ENCODE measurements at places on chromosomes 2 and 18.

GRCh38 chr2:34098256-34098655 lies 499.2 kb upstream of the FAM98A start:
- no peak for DNase-seq
- no peaks in the 10 kb centered on the region for H3K36me3 ChIP-seq
- H3K4me1 ChIP-seq: no peaks in the 10 kb centered on the region
- H3K27ac ChIP-seq: no peak overlapping the region

GRCh38 chr2:108691447-108691846 lies 27.8 kb upstream of the RANBP2 start:
- no peaks in the 10 kb centered on the region for H3K4me1 ChIP-seq
- no peak overlapping the region for H3K27ac ChIP-seq
- DNase-seq: no peak
- no peaks in the 10 kb centered on the region for H3K27me3 ChIP-seq

- H3K4me1 ChIP-seq: no peaks in the 10 kb centered on the region
- no peak overlapping the region for H3K27ac ChIP-seq
- H3K27me3 ChIP-seq: no peaks in the 10 kb centered on the region
- no peak for DNase-seq
- H3K4me3 ChIP-seq: no peak overlapping the region
These were observed 59.6 kb downstream of the EIPR1 start for GRCh38 chr2:3317871-3318590.

GRCh38 chr18:12657684-12658425 lies at the start of gene SPIRE1:
Gene SPIRE1 (minus strand): TSS chr18:12658107. CDS start chr18:12657866, 241 bp downstream.
- peak; percentile 92 for DNase-seq
- no peaks in the 10 kb centered on the region for H3K27me3 ChIP-seq
- peak within 1 kb of the TSS; percentile 86 for H3K27ac ChIP-seq

GRCh38 chr2:15154297-15154696 lies 406.8 kb downstream of the NBAS start:
- no peaks in the 10 kb centered on the region for H3K4me1 ChIP-seq
- no peak for DNase-seq
- H3K36me3 ChIP-seq: no peaks in the 10 kb centered on the region
- H3K27ac ChIP-seq: no peak overlapping the region
- no peaks in the 10 kb centered on the region for H3K27me3 ChIP-seq
- no peak overlapping the region for H3K4me3 ChIP-seq

DNA sequence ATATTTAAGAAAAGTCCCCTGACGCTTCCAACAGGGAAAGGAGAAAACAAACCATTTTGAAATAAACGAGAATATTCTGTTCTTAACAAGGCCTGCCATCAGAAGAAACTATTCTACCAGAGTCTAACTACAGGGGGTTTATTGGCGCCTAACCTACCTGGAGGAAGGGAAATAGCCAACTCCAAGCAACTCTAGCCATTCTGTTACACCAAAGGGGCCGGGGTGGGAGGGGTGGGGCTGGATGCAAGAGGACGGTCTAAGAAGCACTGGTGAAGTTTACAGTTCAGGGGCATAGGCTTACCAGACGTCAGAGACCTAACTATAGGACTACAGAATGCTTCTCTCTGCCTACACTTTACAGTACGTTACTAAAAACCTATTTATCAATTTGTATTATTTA lies 60.5 kb upstream of the GALNT5 start:
- H3K27me3 ChIP-seq: no peaks in the 10 kb centered on the region
- no peaks in the 10 kb centered on the region for H3K36me3 ChIP-seq
- H3K4me3 ChIP-seq: no peak overlapping the region
- DNase-seq: no peak
- H3K4me1 ChIP-seq: no peaks in the 10 kb centered on the region

- no peaks in the 10 kb centered on the region for H3K36me3 ChIP-seq
- no peaks in the 10 kb centered on the region for H3K4me1 ChIP-seq
- H3K27me3 ChIP-seq: no peaks in the 10 kb centered on the region
- H3K27ac ChIP-seq: no peak overlapping the region
These were observed 143.8 kb upstream of the THUMPD2 start for GRCh38 chr2:39922679-39923405.

DNA sequence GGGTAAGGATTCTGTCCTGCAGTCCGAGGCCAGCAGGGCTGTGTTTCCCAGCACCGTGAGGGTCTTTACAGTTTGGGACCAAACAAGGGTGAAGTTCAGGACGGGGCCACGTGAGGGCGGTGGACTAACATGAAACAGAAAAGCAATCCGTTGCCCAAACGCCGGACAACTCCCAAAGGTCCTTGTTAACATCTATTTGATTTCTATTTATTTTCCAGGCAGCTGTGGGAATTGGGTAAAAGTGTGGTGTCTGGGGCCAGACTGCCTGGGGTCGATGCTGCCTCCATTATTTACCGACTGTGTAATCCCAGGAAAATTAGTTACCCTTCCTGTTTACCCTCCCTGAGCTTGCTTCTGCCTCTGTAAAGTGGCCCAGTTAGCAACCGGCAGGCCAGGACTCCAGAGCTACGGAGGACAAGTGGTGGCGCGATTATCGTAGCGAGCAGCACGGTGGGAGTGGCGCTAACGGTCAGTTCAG lies 66.3 kb upstream of the TCF7L1 start:
- H3K27ac ChIP-seq: no peak overlapping the region
- no peaks in the 10 kb centered on the region for H3K36me3 ChIP-seq
- H3K4me3 ChIP-seq: no peak overlapping the region
- H3K4me1 ChIP-seq: peaks cover 6% of the 10 kb centered on the region

- H3K36me3 ChIP-seq: no peaks in the 10 kb centered on the region
- no peak overlapping the region for H3K27ac ChIP-seq
- no peak overlapping the region for H3K4me3 ChIP-seq
- no peaks in the 10 kb centered on the region for H3K27me3 ChIP-seq
- no peak for DNase-seq
These were observed 49.8 kb downstream of the FBLN7 start for GRCh38 chr2:112187805-112188596.

DNA sequence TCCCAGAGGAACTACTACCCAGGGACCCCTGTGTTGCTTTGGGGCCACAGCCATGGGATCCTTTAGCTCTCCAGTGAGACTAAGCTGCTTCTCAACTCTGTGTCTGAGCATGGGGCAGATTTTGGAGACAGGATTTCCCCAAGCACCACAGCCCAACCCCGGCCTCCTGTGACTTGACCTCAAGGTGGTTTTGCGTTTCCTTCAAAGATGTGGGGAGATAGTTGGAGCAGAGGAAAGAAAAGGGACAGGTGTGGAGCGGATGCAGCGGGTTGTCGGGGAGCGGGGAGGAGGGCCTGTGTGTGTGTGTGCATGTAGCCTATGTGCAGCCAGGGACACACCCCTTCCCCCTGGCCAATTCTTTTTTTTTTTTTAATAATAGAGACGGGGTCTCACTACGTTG lies 10.2 kb downstream of the ARID5A start:
- H3K27me3 ChIP-seq: no peaks in the 10 kb centered on the region
- H3K36me3 ChIP-seq: no peaks in the 10 kb centered on the region
- no peak for DNase-seq
- H3K27ac ChIP-seq: no peak overlapping the region

- H3K27ac ChIP-seq: no peak overlapping the region
- H3K36me3 ChIP-seq: no peaks in the 10 kb centered on the region
- DNase-seq: no peak
- no peaks in the 10 kb centered on the region for H3K27me3 ChIP-seq
- H3K4me1 ChIP-seq: peaks cover 7% of the 10 kb centered on the region
These were observed 37.1 kb downstream of the AGFG1 start for GRCh38 chr2:227509076-227509475.

- H3K27ac ChIP-seq: no peak overlapping the region
- DNase-seq: no peak
- H3K27me3 ChIP-seq: no peaks in the 10 kb centered on the region
- no peak overlapping the region for H3K4me3 ChIP-seq
These were observed 112.6 kb upstream of the MC4R start for GRCh38 chr18:60485201-60485600.

DNA sequence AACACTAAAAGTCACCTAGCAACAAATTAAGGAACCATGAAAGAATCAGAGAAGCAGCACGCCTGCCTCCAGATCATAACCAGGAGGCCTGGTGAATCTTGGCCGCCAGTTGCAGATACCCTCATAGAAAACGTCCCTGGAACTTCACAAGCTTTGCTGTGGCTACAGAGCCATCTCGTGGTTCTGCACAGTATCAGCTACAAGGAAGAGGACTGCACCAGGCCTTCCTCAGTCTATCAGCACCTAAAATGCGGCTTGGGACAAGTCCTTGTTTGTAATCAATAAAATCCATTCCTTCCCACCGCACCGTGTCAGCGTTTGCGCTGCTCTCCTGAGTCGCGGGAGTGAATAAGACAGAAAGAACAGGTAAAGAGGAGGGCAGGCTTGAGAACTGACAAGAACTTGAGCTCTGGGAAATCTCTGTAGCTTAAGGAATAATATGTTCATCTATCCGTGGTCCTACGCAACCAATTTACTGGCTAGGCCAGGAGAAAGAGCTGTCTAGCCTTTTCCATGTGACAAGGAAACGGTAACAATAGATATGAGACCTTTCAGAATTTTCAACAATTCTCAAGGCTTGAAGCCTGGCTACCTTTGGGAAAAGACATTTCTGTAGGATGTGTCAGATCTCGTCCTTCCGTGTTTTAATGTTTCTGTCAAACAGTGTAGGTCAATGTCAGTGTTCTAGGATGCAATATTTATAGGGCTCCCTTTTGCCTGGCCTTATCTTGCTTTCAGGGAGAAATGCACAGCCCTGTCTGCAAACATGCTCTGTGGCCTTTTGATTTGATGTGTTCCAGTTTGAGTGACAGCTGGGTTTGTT lies 128.5 kb upstream of the RAB12 start:
- no peak overlapping the region for H3K27ac ChIP-seq
- DNase-seq: peak; percentile 75
- H3K27me3 ChIP-seq: no peaks in the 10 kb centered on the region

GRCh38 chr2:176082824-176083751 lies 674 bp downstream of the EVX2 start:
- no peaks in the 10 kb centered on the region for H3K36me3 ChIP-seq
- peaks cover 32% of the 10 kb centered on the region for H3K4me1 ChIP-seq
- peaks cover 97% of the 10 kb centered on the region for H3K27me3 ChIP-seq

DNA sequence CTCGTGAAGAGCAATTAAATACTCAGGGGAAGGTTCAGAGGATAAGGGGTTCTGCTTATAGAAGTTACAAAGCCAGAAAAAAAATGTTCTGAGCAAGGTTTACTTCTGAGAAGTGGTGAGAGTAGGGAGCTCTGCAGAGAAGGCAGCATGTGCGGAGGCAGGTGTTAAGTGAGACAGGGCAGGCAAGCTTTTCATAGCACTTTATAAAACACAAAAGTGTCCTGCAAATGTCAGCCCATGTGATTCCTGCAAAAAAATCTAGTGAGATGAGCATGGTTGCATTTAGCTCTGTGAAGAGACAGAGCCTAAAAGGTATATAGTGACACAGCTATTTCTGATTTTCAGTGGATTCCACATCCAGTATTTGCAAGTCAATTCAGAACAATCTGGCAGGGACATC lies 223.8 kb upstream of the SYT4 start:
- no peak for DNase-seq
- no peaks in the 10 kb centered on the region for H3K4me1 ChIP-seq
- no peak overlapping the region for H3K27ac ChIP-seq
- H3K4me3 ChIP-seq: no peak overlapping the region
- H3K36me3 ChIP-seq: no peaks in the 10 kb centered on the region

DNA sequence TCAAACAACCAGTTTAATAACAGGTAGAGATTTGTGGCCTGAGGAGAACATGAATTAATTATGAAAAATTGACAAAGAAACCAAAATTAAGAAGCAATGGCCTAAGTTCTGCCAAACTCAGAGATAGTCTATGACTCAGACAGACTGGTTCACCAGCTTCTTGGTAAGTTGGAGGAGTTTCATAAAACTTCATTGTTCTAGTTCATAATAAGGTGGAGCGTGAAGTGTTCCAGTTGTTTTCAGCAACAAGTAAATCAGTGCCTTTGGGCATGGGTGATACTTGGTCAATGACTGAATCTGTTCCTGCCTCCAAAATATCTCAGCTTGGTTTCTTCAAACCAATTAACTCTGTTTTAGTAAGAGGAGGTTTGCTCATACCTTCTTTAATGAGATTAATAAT lies 40.0 kb downstream of the SLC40A1 start:
- DNase-seq: no peak
- no peaks in the 10 kb centered on the region for H3K27me3 ChIP-seq
- no peaks in the 10 kb centered on the region for H3K4me1 ChIP-seq
- H3K27ac ChIP-seq: no peak overlapping the region
- H3K36me3 ChIP-seq: no peaks in the 10 kb centered on the region

DNA sequence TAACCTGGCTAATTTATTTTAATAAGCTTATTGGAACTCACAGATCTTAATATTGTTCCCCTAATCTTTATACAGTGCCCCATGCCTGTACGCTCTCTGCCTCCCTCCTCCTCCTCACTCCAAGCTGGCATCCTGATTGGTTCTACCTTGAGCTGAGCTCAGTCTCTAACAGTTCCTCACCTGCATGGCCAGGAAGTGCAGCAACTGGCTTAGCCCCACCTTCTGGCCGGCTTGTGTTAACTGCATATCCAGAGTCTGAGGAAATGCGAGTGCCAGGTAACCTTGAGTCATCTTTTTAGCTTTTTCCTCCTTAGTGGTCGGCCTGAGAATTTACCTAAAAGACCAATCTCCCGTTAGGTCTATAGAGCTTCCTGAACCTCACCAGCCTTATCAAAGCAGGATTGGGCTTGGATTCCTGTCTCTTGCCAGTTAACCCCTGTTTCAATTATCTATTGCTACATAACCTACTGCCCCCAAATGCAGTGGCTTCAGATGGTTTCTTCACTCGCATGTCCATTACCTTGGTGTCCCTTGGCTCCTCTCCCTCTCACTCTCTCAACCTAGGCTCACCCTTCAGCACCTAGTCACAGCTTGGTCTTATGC lies 89.5 kb upstream of the STK39 start:
- no peak for DNase-seq
- no peak overlapping the region for H3K27ac ChIP-seq
- no peaks in the 10 kb centered on the region for H3K27me3 ChIP-seq
- H3K4me3 ChIP-seq: no peak overlapping the region

GRCh38 chr2:217899231-217900009 lies 103.4 kb downstream of the TNS1 start:
- H3K27me3 ChIP-seq: no peaks in the 10 kb centered on the region
- peak; percentile 86 for DNase-seq
- no peak overlapping the region for H3K4me3 ChIP-seq
- no peaks in the 10 kb centered on the region for H3K36me3 ChIP-seq
- peaks cover 70% of the 10 kb centered on the region for H3K4me1 ChIP-seq

GRCh38 chr2:102181376-102181775 lies 5.4 kb upstream of the IL1RL2 start:
- H3K27me3 ChIP-seq: no peaks in the 10 kb centered on the region

- DNase-seq: peak; percentile 15
- H3K36me3 ChIP-seq: no peaks in the 10 kb centered on the region
- no peak overlapping the region for H3K4me3 ChIP-seq
- no peak overlapping the region for H3K27ac ChIP-seq
- H3K27me3 ChIP-seq: peaks cover 38% of the 10 kb centered on the region
- no peaks in the 10 kb centered on the region for H3K4me1 ChIP-seq
These were observed 65.7 kb upstream of the CNGA3 start for GRCh38 chr2:98280376-98281102.

GRCh38 chr2:176614049-176614448 lies 344.8 kb downstream of the MTX2 start:
- DNase-seq: no peak
- no peaks in the 10 kb centered on the region for H3K36me3 ChIP-seq

- no peak overlapping the region for H3K4me3 ChIP-seq
- no peak overlapping the region for H3K27ac ChIP-seq
- H3K27me3 ChIP-seq: no peaks in the 10 kb centered on the region
- no peak for DNase-seq
- no peaks in the 10 kb centered on the region for H3K36me3 ChIP-seq
These were observed 113.3 kb upstream of the CDC42EP3 start for GRCh38 chr2:37784759-37785149.

- no peaks in the 10 kb centered on the region for H3K27me3 ChIP-seq
- H3K27ac ChIP-seq: no peak overlapping the region
- no peaks in the 10 kb centered on the region for H3K4me1 ChIP-seq
- peak; percentile 61 for DNase-seq
- no peak overlapping the region for H3K4me3 ChIP-seq
- no peaks in the 10 kb centered on the region for H3K36me3 ChIP-seq
These were observed 97.2 kb downstream of the AGPS start for GRCh38 chr2:177489719-177490301.
